Fibroblast of skin of scalp (primary cell): ENCODE measurements at places on chromosomes 12 and 14.

- no peak for DNase-seq
Observed at GRCh38 chr12:90207799-90208198, 499.2 kb upstream of the ATP2B1 start.

- DNase-seq: no peak
Observed at GRCh38 chr12:85996280-85996679, 122.2 kb downstream of the NTS start.

- DNase-seq: no peak
Observed at GRCh38 chr14:81519200-81520011, 14.2 kb downstream of the SEL1L start.

DNA sequence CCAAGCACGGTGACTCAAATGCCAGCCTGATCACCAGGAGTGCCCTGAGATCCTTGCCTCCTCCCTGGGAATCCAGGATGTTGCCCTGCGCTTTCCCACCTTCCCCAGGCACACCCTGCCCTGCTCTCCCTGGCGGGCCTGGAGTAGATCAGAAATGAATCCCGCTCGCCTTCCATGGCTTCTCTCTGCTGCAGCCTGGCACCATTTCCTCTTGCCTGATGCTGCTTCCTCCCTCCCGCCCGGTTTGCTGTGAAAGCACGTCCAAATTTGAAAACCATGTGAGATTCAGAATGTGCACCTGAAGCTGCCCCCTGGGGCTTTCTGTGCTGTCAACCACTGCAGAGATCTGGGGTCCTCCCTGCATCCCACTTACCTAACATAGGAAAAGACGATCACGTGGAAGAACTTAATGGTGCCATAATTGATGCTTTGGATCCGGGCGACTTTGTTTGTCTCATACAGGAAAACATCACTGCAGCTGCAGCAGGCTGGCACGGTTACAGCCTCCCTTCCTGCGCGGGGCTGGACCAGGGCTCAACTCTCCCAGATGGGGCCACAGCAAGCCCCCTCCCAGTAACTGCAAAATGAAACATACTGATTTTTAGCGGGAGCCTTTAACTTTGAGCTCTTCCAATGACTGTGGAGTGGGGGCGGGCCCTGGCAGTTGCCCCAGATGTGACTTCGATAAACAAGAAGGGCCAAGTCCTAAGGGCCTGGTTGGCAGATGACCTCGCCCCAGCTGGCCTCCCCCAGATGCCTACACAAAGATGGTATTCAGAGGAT is 24.9 kb upstream of the C12orf76 start:
- no peak for DNase-seq

GRCh38 chr12:65886996-65887395 is 62.7 kb downstream of the HMGA2 start:
- DNase-seq: peak; percentile 58

- DNase-seq: no peak
Observed at GRCh38 chr12:53195516-53196420, 11.3 kb downstream of the ITGB7 start.

DNA sequence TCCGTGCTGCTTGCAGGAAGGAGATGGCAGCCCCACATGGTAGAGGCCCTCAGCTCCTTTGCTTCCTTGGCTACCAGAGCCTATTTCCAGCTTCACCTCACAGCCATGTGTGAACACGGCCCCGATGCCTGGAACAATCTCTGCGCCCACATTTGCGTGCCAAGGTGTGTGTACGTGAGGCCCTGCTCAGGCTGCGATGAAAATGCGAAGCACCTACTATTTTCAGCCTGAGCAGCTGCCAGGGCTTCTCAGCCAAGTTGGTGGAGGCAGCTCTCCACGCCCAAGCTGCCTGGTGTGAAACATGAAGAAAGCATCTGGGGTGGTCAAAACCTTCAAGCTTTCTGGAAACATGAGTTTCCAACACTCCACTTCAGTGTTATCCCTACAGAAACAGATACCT is 177.8 kb upstream of the EGLN3 start:
- DNase-seq: no peak

- DNase-seq: no peak
Observed at GRCh38 chr12:3922033-3922432, 48.8 kb upstream of the PARP11 start.

DNA sequence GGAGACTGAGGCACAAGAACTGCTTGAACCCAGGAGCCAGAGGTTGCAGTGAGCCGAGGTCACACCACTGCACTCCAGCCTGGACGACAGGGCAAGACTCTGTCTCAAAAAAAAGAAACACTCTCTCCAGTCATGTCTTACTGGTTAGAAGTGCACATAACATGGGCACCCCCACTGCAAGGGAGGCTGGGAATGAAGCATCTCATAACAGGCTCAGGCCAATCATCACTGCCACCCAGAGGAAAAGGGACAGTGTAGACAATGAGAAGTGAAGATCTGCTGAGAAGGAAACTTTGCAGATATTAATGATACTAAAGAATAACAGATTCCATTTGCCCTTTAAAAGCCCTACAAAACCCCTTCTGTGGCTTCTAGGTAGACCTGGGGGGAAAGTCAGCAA is 66.9 kb downstream of the ITPK1 start:
- no peak for DNase-seq

DNA sequence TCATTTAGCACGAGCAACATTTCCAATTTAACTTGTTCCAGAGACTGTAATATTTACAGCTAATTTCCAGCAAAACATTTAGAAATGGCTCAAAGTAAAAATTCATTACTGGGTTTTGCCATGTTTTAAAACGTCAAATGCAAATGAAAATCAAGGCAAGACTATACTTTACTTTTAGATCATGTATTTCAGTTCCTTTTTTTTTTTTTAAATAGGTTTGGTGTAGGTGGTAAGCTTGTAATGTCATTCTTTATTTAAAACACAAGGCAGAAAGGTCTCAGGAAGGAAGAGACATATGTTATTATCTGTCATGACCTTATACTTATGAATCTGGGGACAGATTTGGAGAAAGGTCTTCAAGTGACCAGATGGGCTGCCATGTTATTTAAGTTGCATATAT is 54.1 kb downstream of the GRIP1 start:
- DNase-seq: no peak

- no peak for DNase-seq
Observed at GRCh38 chr14:105884808-105885281, 358.5 kb downstream of the TMEM121 start.

- DNase-seq: peak; percentile 81
Observed at GRCh38 chr14:75259510-75259855, 19.1 kb upstream of the FOS start.

GRCh38 chr14:102557434-102558226 is 34.8 kb upstream of the RCOR1 start:
- no peak for DNase-seq

DNA sequence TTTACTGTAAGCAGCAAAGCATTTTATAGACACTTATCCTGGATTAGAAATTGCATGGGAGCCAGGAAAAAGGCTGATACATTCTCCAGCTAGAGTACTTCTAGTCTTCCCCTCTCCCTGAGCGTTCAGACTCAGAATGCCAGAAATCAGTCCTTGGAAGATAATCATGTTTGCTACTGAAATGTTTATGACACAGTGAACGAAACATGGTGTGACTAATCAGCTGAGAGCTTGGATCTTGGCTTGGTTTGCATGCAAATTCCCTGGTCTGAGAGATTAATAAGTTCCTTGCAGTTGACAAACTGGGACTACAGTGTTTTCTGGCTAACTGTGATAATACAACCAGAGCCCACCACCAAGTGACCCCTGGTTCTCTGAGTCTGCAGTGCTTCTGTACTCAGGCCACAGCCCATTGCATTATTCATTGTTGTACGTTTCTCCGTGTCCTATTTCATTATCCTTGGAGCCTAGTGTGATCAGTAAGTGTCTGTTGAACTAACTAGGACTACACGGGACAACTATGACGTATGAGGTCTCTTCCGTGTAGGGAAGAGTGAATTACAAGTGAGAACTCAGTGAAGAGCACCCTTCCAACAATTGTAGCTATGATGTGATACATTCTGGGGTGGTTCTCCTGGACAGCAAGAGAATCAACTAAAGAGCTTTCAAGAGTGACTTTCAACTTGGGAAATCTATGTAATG is 34.6 kb upstream of the EVL start:
- peak; percentile 92 for DNase-seq

- DNase-seq: no peak
Observed at GRCh38 chr12:97397008-97397407, 65.6 kb upstream of the RMST start.

DNA sequence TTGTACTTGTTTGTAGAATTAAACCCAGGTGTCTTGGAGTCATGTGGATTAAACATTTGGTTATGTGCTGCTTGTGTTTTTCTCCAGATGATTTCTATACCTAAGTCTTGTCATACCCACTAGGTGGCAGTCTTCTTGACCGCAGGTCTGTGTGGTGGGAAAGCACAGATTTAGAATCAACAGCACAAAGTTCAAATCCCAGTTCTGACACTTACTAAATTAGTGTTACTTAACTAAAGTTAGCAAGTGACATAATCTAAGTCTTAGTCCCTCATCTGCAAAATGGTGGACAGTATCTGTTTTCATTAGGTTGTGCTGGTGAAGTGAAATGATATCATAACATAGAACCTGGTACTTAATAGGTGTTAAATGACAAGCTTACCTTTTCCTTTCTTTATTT is 151.0 kb upstream of the ARHGAP5 start:
- DNase-seq: no peak

- DNase-seq: no peak
Observed at GRCh38 chr12:26255893-26256645, 60.7 kb downstream of the SSPN start.

- DNase-seq: peak; percentile 99
Observed at GRCh38 chr12:122946690-122947341, 19.4 kb downstream of the ABCB9 start.

DNA sequence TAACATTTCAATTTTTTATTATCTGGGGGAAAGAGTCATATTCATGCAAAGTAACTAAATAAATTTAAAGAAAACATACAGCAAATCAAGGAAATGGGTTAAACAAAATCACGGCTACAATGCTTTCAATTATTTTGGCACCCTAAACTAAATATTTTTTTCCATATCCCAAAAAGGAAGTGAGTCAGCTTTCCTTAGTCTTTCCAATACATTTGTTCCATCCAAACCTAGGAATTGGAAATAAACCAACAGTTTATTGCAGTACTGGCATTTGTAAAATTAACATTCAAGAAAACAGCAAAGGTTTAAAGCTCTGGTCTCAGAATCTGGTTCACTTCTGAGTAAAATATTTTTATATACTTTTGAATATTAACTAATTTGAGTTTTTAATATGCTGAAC is 89.2 kb downstream of the BCL2L14 start:
- peak; percentile 27 for DNase-seq

DNA sequence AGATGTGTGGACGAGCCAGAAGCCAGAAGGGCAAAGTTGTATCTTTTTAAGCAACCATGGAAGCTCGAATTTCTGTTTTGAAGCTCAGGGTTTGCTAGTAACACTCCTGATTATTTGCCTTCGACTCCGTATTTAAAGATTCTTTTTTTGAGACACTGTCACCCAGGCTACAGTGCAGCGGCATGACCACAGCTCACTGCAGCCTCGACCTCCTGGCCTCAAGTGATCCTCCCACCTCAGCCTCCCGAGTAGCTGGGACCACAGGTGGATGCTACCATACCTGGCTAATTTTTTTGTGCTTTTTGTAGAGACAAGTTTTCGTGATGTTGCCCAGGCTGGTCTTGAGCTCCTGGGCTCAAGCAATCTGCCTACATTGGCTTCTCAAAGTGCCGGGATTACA is 18.7 kb upstream of the OASL start:
- DNase-seq: no peak

DNA sequence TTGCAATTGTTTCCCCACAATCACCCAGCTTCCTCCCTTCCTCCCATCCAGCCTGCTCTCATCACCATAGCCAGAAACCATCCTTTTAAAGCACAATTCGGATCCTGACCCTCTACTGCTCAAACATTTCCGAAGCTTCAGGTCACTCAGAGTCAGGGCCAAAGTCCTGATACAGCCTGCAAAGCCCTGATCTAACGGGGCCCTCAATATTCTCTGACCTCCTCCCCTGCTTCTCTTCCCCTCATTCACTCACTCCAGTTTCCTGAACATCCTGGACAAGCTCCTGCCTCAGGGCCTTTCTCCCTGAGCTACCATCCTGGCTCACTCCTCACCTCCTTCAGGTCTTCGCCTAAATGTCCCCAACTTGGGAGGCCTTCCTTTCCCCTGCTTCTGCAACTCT is 46.1 kb downstream of the PITPNM2 start:
- no peak for DNase-seq

DNA sequence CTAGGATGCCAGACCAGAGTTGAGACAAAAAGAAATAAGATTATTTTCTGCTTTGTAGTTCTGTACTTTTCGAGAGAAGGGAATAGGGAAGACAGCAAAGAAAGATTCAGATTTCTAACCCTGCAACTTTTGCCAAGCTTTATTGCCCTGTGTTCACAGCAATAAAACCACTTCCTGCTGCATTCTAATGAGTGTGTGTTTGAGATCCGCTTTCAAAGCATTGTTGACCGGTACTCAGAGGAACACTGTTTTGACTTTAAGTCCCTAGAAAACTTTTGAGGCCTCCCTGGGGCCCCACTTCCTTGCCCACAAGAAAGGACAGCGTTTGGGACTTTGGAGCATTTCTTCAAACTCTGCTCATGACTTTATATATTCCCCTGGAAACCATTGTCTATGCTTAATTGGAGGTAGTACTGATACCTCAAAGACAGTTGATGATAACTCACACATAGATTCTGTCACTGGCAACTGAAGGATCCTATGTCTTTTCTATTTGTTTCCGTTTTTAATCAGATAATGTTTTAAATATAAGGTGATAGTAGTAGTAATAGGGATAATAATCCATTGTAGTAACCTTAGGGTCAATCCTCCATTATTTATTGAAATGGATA is 1.3 kb downstream of the RNASE6 start:
- DNase-seq: no peak

- peak; percentile 85 for DNase-seq
Observed at GRCh38 chr12:58703866-58704265, 216.4 kb downstream of the LRIG3 start.

GRCh38 chr12:1972260-1972659 is 32.0 kb downstream of the DCP1B start:
- peak; percentile 74 for DNase-seq

DNA sequence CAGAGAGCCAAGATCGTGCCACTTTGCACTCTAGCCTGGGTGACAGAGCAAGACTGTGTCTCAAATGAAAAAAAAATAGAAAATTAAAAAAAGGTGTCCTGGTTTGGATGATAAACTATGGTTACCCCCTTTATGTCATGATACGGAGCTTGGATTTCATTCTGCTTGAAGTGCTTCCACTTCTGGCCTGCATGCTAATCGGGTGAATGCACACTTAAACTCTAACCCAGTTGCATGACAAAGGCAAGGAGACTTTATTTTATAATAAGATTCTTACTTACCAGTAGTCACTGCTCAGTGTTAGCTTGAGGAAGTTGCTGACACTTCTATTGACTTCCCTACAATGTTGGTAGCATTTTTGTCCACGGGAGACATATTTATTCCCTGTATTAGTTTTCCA is 24.3 kb downstream of the CFAP54 start:
- DNase-seq: no peak

- no peak for DNase-seq
Observed at GRCh38 chr14:105374389-105374788, 23.9 kb upstream of the TEX22 start.

DNA sequence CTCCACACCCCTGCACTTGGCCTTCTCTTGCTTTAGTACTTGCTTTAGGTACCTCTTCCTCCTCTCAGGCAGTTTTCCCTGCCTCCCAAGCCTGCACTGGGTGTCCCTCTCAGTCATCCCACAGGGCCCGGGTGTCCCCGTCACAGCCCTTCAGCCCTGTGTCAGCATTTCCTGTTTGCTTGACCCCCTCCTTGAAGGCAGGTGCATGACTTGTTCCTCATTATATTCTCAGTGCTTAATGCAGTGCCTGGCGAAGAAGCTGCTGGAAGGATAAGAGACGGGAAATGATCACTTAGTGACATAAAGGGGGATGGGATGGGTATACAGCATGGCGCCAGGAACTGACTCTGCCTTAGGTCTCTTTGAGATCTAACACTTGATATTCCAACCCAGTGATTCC is 61.5 kb downstream of the IQSEC3 start:
- DNase-seq: no peak
